Activated T-cell treated with anti-CD3 and anti-CD28 coated beads for 48 hours (primary cell): ENCODE measurements at places on chromosomes 1 and 21.
A peak's percentile ranks its signal among the peaks of the same experiment; 100 is the strongest.

DNA sequence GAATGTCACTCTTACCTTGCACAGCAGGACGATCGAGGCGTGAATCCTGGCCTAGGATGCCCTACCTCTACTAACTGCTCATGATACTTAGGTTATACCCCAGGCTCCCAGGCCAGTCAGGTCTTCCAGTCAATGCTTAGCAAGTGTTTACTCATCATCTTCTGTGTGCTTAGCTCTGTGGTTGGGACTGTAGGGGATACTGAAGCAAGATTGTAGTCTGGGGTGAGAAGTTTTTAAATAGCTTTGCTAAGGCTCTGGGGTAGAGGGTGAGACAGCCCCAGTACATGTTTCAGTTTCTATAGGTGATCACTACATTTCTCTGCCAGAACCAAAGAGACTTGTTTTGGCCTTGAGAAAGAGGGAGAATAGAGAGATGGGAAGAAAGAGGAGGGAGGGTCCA lies 250.8 kb upstream of the KIAA0040 start:
- DNase-seq, result no peak

- no peak for DNase-seq
Observed at GRCh38 chr1:88029142-88029541, 654.9 kb upstream of the PKN2 start.

DNA sequence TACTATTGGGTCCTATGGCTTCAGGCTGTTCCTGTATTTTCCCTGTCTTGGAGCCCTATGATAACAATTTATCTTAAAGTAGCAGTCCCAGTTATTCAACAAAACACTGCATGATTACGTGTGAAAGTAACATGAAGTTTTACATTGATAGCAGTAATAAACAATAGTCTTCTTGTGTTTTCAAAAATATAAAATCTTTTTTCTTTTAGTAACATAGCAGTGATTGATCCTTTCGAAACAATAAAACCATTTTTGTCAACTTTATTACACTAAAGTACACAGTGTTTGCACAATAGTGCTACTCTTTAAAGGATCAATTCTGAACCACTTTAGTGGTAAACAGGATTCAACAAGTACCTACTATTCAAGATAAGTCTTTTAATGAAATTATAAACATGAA lies 90.6 kb downstream of the GPATCH2 start:
- DNase-seq, result no peak

- no peak for DNase-seq
Observed at GRCh38 chr1:119485201-119485600, 21.8 kb upstream of the HSD3B1 start.

DNA sequence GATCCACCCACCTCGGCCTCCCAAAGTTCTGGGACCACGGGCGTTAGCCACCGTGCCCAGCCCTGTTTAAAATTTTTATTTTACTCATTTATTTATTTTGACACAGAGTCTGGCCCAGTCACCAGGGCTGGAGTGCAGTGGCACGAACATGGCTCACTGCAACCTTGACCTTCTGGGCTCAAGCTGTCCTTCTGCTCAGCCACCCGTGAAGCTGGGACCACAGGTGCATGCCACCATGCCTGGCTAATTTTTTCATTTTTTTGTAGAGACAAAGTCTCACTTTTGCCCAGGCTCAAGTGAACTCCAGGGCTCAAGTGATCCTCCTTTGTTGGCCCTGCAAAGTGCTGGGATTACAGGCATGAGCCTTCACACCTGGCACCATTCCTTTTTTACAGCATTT lies 27.5 kb upstream of the DNAJC6 start:
- no peak for DNase-seq

DNA sequence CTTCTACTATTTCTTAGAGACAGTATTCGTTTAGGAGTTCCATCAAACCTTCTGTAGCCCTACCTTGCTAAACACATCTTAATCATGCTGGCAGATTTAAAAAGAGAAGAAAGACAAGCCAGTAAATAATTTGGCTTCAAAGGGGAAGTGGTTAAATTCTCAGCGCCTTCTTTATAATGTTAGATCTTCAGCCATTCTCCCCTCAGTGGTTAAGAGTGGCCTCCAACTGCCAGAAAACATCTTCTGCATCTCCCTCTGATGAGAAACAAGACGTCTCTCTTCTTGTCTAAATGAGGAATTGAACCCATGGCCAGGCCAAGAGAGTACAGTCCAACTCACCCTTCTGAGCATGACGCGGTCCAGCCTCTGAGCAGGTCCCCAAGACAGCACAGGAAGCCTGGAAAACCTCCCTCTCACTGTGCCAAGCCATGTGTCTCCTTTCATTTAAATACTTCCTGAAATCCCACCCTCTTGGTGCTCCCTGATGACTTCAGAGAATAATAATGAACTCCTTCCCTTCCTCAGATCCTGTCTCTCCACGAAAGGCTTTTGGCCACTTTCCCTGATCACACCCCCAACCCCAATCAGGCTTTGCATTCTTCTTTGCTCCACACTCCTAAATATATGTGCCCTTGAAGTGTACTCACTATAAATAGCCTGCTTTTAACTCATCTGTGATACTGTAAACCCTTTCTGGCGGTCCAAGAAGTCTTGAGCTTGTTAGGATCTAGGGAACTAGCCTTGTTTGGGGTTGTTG lies 16.4 kb upstream of the LRRC52 start:
- no peak for DNase-seq

DNA sequence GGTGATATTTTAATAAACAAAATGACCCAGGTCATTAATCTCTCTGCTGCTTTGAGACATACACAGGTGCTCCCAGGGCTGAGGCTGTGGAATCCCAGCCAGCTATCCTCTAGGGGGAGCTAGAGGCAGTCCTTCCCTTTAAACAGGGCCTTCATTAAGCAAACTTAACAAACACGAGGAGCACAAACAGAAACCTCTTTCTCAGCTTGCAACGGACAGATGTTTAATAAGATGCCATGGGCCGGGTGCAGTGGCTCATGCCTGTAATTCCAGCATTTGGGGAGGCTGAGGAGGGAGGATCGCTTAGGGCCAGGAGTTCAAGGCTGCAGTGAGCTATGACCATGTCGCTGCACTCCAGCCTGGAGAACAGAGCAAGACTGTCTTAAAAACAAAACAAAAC lies 106.7 kb downstream of the HIVEP3 start:
- DNase-seq, result peak; percentile 50

- no peak for DNase-seq
Observed at GRCh38 chr1:230077436-230078213, 10.6 kb downstream of the GALNT2 start.

- no peak for DNase-seq
Observed at GRCh38 chr1:204320382-204320804, 39.3 kb downstream of the PLEKHA6 start.

GRCh38 chr21:30839304-30839703 lies 9.7 kb upstream of the KRTAP7-1 start:
- DNase-seq, result peak; percentile 29

- peak; percentile 8 for DNase-seq
Observed at GRCh38 chr21:31974454-31974985, 101.7 kb downstream of the HUNK start.

- no peak for DNase-seq
Observed at GRCh38 chr1:43450251-43450941, 3.3 kb downstream of the HYI start.

GRCh38 chr1:214416858-214417257 lies 134.5 kb downstream of the PTPN14 start:
- no peak for DNase-seq

DNA sequence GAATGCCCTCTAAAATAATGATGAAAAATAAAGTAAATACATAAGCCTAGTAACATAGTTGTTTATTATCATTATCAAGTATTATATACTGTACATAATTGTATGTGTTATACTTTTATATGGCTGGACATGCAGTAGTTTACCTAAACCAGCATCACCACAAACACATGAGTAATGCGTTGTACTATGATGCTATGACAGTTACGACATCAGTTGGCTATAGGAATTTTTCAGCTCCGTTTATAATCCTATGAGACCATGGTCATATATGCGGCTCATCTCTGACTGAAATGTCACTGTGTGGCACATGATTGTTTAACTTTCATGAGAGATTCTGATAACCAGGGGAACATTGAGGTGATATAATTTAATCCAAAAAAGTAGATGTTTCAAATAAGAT lies 352.1 kb downstream of the ST6GALNAC3 start:
- DNase-seq, result no peak

DNA sequence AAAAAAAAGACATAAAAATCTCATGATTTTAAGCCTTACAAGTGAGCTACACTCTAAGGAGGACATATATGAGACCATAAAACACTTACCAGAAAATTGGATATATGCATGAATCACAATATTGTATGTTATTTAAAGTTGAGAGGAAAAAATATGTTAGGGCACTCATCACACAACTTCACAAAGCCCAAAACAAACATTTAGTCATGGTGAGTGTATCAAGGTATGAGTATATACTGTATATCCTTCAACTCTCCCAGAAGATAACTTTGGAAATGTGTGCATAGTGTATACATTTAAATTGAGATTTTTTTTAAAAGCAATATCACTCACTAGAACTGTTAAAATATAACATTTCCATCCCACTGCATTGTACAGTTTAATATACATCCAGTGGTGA lies 259.3 kb downstream of the SRGAP2C start:
- no peak for DNase-seq

- DNase-seq, result no peak
Observed at GRCh38 chr1:229885568-229886495, 181.2 kb upstream of the GALNT2 start.

- peak; percentile 6 for DNase-seq
Observed at GRCh38 chr1:226489718-226490425, 58.7 kb upstream of the STUM start.

GRCh38 chr1:35600593-35600992 lies 27.5 kb downstream of the TFAP2E start:
- no peak for DNase-seq

DNA sequence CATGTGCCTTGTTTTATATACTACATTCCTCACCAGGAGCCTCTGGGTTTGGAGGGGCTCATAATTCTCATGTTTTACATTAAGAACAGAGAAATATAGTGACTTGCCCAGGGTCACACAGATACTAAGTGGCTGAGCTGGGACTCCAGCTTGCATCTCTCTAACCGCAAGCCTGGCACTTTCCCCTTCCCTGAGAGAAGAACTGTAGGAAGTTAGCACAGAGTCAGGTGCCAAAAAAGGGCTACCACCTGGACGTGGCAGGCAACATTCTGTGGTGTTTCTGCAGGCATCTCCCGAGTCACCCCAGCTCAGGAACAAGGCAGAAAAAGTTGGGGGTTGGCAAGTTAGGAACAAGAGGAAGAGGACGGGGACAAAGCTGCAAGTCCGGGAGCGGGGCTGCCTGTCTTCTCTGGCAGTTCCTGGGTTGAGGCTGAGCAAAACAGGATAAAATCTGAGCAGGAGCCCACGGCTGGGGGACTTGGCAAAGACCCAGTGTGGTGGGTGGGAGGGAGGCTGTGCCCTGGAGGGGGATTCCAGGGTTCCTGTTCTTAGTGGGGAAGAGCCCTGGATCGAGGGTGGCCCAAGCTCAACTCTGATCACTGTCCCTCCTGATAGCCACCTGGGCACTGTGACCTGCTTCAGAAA lies 9.8 kb downstream of the PLA2G5 start:
- DNase-seq, result no peak

DNA sequence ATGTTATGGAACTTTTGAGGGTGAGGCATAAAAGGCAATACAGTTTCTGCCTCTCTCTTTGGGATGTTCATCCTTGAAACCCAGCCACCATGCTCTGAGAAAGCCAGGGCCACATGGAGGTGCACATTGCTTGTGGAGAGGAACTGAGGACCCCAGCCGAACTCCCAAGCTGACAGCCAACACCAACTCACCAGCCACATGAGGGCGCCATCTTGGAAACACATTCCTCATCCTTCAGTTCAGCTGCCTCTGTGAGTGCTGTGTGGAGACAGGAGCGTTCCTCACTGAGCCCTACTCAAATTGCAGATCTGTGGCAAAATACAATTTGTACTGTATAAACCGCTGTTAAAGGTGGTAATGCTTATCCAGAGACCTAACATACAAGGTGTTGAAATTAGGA lies 137.5 kb downstream of the GABPA start:
- no peak for DNase-seq

- no peak for DNase-seq
Observed at GRCh38 chr1:181704546-181704945, 221.2 kb downstream of the CACNA1E start.

DNA sequence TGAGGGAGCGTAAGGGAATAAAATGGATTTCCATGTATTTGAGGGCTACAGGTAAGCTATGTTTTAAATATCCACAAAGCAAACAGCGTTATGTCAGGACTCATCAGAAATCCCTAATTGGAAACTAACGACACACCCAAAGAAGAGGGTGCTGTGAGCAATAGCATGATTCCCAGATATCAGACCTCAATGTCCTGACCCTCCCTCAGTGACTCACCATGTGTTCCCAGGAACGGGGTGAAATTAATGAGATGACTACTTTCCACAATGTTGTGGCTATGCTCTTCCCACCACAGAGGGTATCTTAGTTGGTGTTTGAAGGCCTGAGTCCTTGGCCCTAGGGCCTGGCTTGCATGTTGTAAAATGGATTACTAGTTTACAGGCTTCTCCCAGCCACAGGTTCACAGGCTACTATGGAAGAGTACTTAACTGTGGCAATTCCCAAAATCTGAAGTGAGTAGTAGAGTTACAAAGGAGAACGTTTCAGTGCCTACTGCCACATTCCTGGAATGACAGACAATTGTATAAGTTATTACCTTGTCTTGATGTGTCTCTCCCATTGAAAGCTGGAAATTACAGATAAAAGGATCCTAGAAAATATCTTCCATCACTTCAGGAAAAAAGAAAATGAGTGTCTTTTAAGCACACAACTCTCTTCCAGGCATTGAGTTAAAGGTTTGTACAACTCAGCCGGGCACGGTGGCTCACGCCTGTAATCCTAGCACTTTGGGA lies 1.7 kb upstream of the KRTAP11-1 start:
- no peak for DNase-seq

DNA sequence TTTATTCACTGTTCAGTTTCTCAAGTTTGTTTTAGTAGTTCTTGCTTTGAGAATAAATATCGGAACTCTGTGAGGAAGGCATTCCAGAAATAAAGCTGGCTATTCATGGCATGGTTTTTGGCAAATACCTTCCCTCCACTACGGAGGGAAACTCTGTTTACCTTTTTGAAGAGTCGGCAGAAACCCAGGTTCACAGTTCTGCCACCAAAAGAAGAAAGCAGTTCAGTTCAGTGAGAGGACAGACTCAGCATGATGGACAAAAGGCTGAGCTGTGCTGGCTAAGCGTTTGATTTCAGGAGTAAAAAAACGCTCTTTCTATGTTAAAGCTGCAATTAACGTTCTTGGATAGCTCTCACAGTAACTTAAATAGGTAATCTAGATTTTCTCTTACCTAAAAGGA lies 42.4 kb downstream of the CNN3 start:
- no peak for DNase-seq
